Small intestine (tissue), 16 donors: ENCODE measurements at places on chromosomes 13 and 19. TPM values are rescaled to one million over a fixed set of nuclear protein-coding genes. Genes with fewer than 3 reads are reported as not detected.

- no peaks in the 10 kb centered on the region for H3K4me1 ChIP-seq
- H3K4me3 ChIP-seq = no peak overlapping the region
- H3K36me3 ChIP-seq = no peaks in the 10 kb centered on the region
- H3K27ac ChIP-seq = no peak overlapping the region
- no peak for DNase-seq
Measured at GRCh38 chr13:66635526-66635925, 594.6 kb downstream of the PCDH9 start.

GRCh38 chr13:58329746-58330145 is 698.2 kb downstream of the PCDH17 start:
- H3K27ac ChIP-seq = no peak overlapping the region
- H3K4me3 ChIP-seq = no peak overlapping the region
- H3K4me1 ChIP-seq = no peaks in the 10 kb centered on the region
- DNase-seq = no peak
- H3K36me3 ChIP-seq = no peaks in the 10 kb centered on the region

- no peak overlapping the region for H3K27ac ChIP-seq
- no peaks in the 10 kb centered on the region for H3K36me3 ChIP-seq
- peak overlapping the region; percentile 19 for H3K4me3 ChIP-seq
- no peaks in the 10 kb centered on the region for H3K4me1 ChIP-seq
- no peak for DNase-seq
Measured at GRCh38 chr19:13208672-13209483, 58.7 kb downstream of the IER2 start.

DNA sequence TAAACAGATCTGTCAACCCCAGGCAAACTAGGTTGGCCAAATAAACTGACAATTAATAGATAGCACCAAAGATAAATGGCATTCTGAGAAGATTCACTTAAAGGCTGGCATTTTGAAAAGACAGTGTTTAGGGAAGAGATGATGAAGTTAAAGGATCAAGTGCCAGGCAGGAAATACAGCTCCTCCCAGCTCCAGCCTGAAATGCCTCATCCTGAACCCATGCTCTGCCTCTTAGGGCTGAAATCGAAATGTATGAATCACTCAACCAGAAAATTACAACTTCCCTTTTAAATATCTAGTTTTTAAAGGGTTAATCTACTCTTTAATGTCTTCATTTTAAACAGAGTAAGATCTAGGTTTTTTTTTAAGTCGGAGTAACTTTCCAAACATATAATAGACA is 171.2 kb upstream of the UBL3 start:
- no peaks in the 10 kb centered on the region for H3K27me3 ChIP-seq
- H3K36me3 ChIP-seq = no peaks in the 10 kb centered on the region
- no peak for DNase-seq
- H3K4me3 ChIP-seq = no peak overlapping the region
- H3K27ac ChIP-seq = no peak overlapping the region

- H3K27me3 ChIP-seq = no peaks in the 10 kb centered on the region
- H3K36me3 ChIP-seq = peaks cover 37% of the 10 kb centered on the region
- DNase-seq = no peak
Measured at GRCh38 chr19:816500-816857, 5.3 kb downstream of the PLPPR3 start.

- H3K4me1 ChIP-seq = no peaks in the 10 kb centered on the region
- DNase-seq = no peak
- H3K4me3 ChIP-seq = no peak overlapping the region
- no peak overlapping the region for H3K27ac ChIP-seq
- no peaks in the 10 kb centered on the region for H3K27me3 ChIP-seq
Measured at GRCh38 chr13:27391471-27391870, 32.9 kb upstream of the GTF3A start.

DNA sequence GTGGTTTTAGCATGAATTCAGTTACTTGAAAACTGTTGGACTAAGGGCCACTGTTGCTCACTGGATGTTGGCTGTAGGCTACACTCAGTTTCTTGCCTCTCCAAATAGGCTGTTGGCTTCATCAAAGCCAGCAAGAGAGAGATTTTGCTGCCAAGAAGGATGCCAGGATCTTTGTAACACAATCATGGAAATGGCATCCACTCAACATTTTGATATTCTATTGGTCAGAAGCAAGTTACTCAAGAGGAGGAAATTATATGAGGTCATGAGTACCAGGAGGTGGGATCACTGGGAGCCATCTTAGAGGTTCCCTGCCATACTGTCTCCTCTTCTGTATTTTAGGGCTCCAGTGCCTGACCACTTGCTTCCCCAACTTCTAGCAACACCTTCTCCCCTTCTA is 30.6 kb downstream of the SYDE1 start:
- no peaks in the 10 kb centered on the region for H3K4me1 ChIP-seq
- no peak overlapping the region for H3K4me3 ChIP-seq
- no peak overlapping the region for H3K27ac ChIP-seq
- no peaks in the 10 kb centered on the region for H3K27me3 ChIP-seq
- H3K36me3 ChIP-seq = no peaks in the 10 kb centered on the region

- H3K27ac ChIP-seq = no peak overlapping the region
- H3K27me3 ChIP-seq = no peaks in the 10 kb centered on the region
Measured at GRCh38 chr13:102726430-102726829, 31.6 kb upstream of the METTL21C start.

DNA sequence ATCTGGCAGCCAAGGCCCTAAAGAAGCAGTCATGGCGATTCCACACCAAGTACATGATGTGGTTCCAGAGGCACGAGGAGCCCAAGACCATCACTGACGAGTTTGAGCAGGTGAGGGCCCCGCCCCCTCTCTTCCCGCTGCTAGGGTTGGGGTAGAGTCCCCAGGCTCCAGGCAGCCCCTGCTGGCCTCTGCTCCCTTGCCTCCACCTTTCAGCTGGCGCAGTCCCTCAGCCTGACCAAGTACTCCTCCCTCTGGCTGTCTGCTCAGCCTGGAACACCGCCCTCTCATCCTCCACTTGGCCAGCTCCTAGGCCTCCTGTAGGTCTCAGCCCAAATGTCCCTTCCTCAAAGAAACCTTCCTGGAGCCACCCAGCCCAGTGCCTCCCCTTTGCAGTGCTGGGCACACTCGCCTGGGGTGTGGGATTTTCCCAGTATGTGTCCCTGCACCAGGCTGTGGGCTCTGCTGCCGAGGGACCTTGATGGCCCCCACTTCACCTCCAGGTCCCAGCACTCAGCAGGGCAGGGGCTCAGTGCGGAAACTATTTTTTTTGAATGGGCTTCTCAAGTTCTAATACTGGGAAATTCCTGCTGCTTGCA is 5.7 kb downstream of the LENG1 start:
- H3K4me1 ChIP-seq = peaks cover 5% of the 10 kb centered on the region
- no peak overlapping the region for H3K27ac ChIP-seq
- peaks cover 31% of the 10 kb centered on the region for H3K36me3 ChIP-seq
- no peak overlapping the region for H3K4me3 ChIP-seq
- H3K27me3 ChIP-seq = no peaks in the 10 kb centered on the region

DNA sequence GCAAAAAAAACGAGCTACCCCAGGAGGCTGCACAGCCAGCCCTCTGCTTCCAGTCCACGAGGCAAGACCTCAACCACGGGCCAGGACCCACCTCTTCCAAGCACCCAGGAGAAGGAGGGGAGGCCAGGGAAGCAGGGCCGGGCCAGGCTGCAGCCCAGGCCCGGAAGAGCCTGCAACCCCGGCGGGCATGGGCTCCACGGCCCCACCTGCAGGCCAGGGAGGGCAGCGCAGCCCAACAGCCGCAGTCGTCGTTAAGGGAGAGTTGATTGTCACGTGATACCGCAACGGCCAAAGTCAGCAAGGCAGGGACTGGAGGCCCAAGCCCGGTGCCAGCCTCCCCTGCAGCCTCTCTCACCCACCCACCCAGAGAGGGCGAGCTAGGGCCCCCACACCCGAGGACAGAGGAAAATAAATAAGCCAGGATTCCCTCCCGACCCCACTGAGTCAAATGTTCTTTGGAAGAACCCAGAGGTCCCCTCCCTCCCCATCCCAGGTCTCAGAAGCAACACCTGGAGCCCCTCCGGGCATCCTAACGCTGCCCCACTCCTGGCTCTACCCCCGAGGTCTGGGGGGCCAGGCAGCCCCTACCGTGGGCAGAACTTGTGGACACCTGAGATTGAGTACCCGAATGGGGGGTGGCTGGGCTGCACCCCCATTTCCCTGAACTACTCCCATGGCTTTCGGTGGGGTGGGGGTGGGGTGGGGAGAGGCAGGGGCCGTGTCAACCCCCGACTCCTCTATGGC is 5.2 kb upstream of the REXO1 start:
- H3K27ac ChIP-seq = peak overlapping the region; percentile 29
- H3K4me3 ChIP-seq = no peak overlapping the region
- DNase-seq = peak; percentile 91
- H3K36me3 ChIP-seq = peaks cover 37% of the 10 kb centered on the region
- no peaks in the 10 kb centered on the region for H3K27me3 ChIP-seq
- peaks cover 18% of the 10 kb centered on the region for H3K4me1 ChIP-seq

DNA sequence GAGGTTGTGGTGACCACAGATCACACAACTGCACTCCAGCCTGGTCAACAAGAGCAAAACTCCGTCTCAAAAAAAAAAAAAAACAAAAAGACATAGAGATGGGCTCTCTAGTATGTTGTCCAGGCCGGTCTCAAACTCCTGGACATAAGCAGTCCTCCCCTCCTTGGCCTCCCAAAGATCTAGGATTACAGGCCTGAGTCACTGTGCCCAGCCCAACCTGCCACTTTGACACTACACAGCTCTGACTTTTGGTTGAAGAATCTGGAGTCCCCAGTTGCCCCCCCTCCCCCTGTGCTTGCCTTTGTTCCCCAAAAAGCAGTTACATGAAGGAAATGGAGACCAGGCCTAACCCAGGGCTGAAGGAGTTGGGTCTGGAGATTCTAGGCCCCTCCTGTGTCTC is 12.9 kb downstream of the CARM1 start:
- no peaks in the 10 kb centered on the region for H3K36me3 ChIP-seq
- H3K4me3 ChIP-seq = no peak overlapping the region

DNA sequence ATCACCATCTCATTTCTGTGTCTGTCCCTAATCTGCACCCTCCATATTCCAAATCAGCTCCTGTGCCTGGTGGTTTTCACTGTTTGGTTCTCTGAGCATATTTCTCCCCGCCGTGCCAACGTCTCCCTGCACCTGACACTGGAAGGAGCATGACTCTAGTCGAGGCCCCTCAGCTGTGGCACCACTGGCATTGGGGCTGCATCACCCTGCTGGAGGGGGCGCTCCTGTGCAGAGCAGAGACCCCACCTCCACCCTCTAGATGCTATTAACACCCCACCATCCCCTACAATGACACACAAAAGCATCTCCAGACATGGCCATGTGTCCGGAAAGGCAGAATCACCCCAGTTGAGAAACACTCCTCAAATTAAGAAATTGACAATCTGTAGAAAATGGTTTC is 20.8 kb downstream of the ZSCAN5C start:
- H3K27me3 ChIP-seq = no peaks in the 10 kb centered on the region
- no peak for DNase-seq
- H3K4me3 ChIP-seq = no peak overlapping the region

GRCh38 chr13:83907196-83907989 is 25.1 kb upstream of the SLITRK1 start:
- H3K4me3 ChIP-seq = no peak overlapping the region
- DNase-seq = no peak
- H3K4me1 ChIP-seq = no peaks in the 10 kb centered on the region
- no peaks in the 10 kb centered on the region for H3K36me3 ChIP-seq

DNA sequence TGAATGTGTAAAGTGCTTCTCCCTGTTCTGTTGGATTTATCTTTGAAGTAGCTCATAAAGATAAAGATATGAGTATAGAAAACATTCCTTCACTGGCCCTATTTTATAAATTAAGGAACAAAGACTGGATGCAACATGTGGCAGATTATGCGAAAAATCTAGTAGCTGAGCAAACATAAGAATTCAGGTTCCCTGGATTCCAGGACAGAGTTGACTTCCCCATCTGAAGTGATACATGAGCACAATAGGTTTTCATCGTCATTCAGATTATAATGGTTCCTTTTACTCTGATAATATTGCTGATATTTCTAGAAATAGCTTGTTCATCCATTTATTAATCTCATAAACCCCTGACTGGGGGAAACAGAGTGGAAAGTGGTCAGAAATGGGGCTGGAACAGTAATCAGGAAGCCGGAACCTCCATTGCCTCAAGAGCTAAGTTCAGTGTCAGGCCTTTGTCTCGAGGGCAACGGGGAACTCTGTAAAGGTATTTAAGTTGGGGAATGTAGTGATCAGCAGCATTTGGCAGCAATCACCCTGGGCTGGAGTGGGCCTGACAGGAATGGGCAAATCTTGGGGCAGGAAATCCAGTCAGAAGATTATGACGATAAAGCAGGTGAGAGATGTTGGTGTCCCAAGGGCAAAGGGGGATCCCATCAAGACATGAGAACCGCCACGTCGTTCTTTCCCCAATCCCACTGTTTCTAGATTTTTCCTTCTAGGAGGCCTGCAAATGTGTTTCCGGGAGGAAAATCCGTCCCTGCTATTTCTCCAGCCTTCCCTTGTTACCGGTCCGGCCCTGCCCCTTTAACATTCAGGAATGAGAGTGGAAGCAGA is 232.5 kb upstream of the SERP2 start:
- peak overlapping the region; percentile 41 for H3K4me3 ChIP-seq
- peaks cover 7% of the 10 kb centered on the region for H3K4me1 ChIP-seq
- no peaks in the 10 kb centered on the region for H3K36me3 ChIP-seq
- H3K27me3 ChIP-seq = no peaks in the 10 kb centered on the region
- peak; percentile 36 for DNase-seq

DNA sequence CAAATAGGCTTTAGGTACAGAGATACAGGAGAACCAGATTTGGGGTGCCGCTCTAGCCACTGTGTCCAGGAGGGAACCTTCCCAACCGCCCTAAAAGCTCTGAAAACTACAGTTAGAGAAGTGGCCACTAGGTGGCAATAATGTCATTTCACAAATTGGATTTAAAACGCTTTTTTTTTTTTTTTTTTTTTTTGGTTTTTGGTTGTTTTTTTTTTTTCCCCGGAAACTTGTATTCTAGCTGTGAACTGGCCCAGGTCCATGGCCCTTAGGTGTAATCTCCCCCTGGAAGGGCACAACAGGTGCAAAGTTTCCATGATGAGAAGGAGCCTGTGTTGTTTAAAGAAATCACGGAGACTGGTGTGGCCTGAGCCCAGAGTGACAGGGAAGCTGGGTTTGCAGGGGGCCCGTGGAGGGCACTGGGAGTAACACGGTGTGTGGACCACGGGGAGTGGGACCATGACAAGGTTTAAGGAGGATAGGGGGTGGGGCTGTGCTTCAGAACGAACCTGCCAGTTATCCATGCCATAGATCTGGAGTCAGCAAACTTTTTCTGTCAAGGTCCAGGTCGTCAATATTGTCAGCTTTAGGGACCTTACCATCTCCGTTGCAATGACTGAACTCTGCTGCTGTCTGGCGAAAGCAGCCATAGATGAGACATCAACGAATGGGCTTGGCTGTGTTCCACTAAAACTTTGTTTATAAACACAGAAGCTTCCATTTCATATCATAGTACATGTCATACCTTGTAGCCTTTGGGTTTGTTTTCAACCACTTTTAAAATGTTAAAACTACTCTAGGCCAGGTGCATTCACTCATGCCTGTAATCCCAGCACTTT is 10.1 kb downstream of the OR1I1 start:
- H3K27me3 ChIP-seq = no peaks in the 10 kb centered on the region
- no peaks in the 10 kb centered on the region for H3K4me1 ChIP-seq
- no peak overlapping the region for H3K4me3 ChIP-seq
- peak; percentile 60 for DNase-seq

Gene TNFSF9
- polyA plus RNA-seq = not detected

Gene ZNF497
- polyA plus RNA-seq = 0.22 TPM

Gene SHISA2
- polyA plus RNA-seq = 0.27 TPM

Gene FBXO17
- polyA plus RNA-seq = 9.7 TPM

Gene CGB5
- not detected for polyA plus RNA-seq

Gene CGB8
- polyA plus RNA-seq = not detected

Gene APC2
- polyA plus RNA-seq = not detected
